Natural killer cell treated with Interleukin-12 subunit alpha and Interleukin-12 subunit beta and Interleukin-15 and Interleukin-18, amount 100 ng/mL, for 72 hours (primary cell): ENCODE measurements at places on chromosomes 2 and 18. TPM values are rescaled to one million over a fixed set of nuclear protein-coding genes. Genes with fewer than 3 reads are reported as not detected.

DNA sequence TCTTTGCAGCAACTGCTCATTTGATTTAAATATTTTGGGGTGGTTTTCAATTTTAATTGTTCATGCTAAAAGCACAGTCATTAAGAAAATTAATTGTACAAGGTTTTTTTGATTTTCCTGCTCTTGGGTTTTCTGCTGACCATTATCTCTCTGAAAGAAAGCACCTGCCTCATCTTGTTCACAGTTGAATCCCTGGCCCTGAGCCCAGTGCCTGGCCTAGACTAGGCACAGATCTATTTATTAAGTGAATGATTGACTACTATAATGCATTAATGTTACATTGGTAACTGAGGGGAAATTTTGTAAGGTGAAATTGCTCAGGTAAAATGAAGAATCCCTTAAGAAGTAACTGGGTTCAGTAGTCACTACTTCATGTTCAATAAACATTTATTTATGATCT lies 22.0 kb downstream of the IL1RL2 start:
- H3K36me3 ChIP-seq, result peaks cover 23% of the 10 kb centered on the region
- H3K4me3 ChIP-seq, result no peak overlapping the region
- no peak for DNase-seq
- H3K27me3 ChIP-seq, result peaks cover 24% of the 10 kb centered on the region
- H3K27ac ChIP-seq, result no peak overlapping the region
- no peaks in the 10 kb centered on the region for H3K4me1 ChIP-seq

GRCh38 chr18:23245461-23245860 lies 110.2 kb downstream of the CABLES1 start:
- H3K27ac ChIP-seq, result no peak overlapping the region
- no peaks in the 10 kb centered on the region for H3K4me1 ChIP-seq
- no peaks in the 10 kb centered on the region for H3K27me3 ChIP-seq

- DNase-seq, result no peak
- H3K36me3 ChIP-seq, result peaks cover 19% of the 10 kb centered on the region
- no peak overlapping the region for H3K4me3 ChIP-seq
- peaks cover 4% of the 10 kb centered on the region for H3K4me1 ChIP-seq
- H3K27ac ChIP-seq, result no peak overlapping the region
Observed at GRCh38 chr2:202679980-202680379, 45.2 kb downstream of the FAM117B start.

- no peaks in the 10 kb centered on the region for H3K36me3 ChIP-seq
- H3K4me3 ChIP-seq, result no peak overlapping the region
- DNase-seq, result no peak
- H3K27ac ChIP-seq, result no peak overlapping the region
- no peaks in the 10 kb centered on the region for H3K27me3 ChIP-seq
Observed at GRCh38 chr2:140348826-140349225, 1568.6 kb upstream of the NXPH2 start.

LYPD6 gene
- not detected for total RNA-seq

RASGRP3 gene
- 26.2 TPM for total RNA-seq

LAMA3 gene
- total RNA-seq, result 0.11 TPM

TCF23 gene
- total RNA-seq, result not detected

DPY30 gene
- 40.4 TPM for total RNA-seq

TACR1 gene
- total RNA-seq, result not detected
